ENCODE measurements at places on chromosomes 4 and X.

- no peak for DNase-seq
Observed at GRCh38 chr4:22202246-22202974, 253.8 kb upstream of the KCNIP4 start.

DNA sequence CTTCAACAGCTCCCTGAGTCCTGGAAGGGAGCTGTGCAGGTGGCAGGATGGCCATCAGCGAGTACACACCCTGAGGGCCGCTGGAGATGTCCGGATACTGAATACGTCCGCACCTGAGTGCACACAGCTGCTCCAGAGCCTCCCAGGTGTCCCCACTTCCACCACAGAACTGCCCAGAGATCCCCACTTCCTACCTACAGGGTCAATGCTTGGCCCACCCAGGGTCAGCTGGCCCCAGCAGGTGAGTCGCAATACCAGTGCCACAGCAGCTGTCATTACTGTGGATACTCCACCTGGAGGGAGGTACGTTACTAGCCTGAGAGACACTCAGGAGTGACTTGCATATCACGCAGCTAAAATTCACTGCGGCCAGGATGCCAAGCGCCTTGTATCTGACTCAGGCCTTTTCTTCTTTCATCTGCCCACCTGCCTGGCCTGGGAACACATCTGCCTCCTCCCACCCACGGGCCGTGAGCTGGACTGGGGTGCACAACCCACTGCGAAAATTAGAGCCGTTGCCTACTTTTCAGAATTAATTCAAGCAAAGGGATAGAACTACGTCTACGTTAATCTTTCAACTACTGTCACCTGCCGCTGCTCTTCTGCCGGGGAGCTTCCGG, 9.4 kb downstream of the C4orf50 start:
- DNase-seq: no peak

DNA sequence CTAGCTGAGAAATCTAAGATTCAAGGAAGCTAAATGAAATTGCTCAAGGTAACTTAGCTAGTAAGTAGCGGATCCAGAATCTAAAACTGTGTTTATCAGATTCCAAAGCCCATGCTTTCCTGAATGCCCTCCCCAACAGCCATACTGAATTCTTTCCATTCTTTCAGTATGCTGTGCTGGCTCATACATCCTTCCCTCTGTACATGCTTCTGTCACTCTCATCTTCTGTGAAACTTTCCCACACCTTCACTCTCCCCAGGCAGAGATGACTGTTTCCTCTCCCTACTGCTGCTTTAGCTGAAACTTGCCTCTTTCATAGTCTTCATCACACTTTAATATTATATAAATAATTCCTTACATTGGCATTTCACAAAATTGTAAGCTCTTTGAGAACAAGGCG, 39.3 kb upstream of the SMARCAD1 start:
- no peak for DNase-seq

DNA sequence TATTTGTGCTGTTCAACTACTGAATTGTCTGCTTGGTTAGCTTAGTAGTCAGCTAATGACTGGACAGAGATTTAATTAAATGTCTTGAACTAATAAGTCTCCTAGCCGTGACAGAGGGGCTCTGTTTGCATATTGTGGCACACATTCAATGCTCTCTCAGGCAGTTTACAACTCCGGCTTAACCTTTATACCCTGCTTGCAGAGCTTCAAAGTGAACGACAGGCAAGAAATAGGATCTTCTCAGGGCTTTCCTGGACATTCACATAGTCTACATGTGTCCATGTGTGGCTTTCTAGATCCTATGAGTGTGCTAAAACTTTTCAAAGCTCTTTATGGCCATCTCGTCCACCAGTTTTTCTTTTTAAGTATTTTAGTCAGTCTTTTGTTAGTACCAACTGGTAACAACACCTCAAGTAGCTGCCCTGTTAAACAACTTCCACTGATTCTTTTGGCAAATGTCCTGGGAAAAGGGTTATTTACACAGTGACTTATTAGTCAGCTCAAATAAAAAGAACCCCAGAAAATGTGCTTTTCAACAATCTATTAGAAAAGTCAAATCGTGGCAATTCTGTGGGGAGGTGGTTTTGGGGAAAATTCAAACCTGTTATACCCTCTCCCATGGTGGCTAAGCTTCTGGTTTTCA, 28.6 kb downstream of the OR13H1 start:
- DNase-seq: no peak

DNA sequence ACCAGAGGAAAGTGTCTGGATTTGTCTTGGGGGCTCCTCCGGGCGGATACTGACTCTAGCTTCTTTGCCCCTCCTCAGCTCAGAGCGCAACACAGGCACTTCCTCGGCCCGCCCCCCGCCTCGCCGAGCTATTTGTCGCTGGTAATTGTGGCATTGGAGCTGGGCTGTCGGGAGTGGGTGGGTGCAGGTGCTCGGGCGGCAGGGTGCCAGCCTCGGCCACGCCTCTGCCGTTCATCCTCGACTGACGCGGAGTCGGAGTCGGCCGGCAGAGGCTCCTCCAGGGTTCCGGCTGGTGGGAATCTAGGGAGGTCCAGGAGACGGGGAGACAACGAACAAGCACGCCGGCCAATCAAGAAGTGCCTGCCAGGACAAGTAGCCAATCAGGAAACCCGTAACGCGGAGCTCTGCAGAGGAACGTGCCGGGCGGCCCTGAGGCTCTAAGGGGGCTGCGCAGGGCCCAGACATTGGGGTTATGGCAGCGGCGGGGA, 3.9 kb upstream of the SYN1 start:
- peak; percentile 28 for DNase-seq

DNA sequence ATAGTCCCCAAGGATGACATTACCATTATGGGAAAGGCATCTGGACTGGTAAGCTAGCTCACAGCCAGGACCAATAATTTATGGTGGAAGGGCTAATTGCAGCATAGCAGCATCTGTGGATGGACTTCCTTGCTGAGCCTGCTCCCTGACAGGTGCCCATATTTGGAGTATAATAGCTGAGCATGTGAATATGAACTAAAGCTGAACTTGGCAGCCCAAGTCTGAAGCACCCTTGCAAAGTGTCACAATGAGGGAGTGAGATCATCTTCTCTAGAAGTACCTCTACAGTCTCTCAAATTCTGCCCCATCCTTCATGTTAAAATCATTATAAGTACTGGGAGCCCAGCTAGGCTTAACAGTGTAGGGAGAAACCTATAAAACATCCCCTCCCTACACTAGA, 128.2 kb upstream of the INPP4B start:
- DNase-seq: no peak

DNA sequence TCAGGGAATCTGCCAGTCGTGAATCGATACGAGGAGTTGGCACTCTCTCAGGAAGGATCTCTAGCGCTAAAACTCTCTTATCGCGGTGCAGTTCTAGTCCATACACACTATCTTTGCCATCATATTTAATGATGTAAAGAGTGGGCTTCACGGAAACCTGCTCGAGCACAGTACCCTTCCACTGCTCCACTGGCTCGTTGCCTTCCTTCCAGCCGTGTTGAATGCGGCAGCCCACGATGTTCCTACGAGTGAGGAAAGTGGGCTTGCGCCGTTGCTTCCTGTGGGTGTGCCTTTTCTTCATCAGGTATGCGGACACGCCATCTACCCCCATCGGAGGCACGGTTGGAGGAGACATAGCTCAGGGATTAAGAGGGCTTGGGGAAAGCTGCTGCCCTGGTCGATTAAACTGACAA, 661 bp downstream of the SPIN4 start:
- peak; percentile 37 for DNase-seq

DNA sequence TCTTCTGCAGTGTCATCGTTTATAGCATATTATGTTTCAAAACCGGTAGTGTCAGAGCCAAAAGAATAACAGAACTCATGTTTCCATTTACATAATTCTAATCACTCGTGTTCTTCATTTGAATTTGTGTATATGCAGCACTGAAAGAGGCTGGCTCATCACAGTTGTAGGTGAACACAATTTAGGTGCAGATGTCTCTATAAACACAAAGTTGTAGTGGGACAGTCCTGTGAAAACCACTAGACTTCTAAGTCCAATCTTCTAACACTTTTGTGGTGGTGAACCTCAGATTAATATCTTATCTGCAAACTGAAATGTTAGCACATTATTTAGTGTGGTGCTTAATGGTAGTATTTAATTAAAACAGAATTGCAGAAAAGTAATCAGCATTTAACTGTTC, 872.4 kb downstream of the C4orf33 start:
- DNase-seq: no peak

GRCh38 chr4:103018391-103019307, 856 bp downstream of the SLC9B1 start:
- no peak for DNase-seq

- no peak for DNase-seq
Observed at GRCh38 chrX:17030580-17031270, 84.3 kb downstream of the REPS2 start.

DNA sequence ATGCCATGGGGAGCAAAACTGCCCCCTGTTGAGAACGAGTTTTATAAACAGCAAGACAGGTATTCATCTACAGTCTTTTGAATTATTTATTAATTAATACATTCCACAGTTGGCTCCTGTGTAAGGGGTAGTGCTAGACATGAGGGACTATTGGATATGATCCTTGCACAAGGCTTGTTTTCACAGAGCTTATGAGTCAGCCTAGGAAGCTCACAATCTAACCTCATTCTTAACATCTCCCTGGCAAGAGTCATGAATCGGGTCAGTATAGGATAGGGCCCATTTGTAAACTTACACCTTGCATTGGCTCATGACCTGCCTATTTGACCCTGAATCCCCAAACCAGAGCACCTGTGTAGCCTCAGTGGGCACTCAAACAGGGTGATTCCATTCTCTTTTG, 209.1 kb upstream of the HCCS start:
- DNase-seq: no peak

- DNase-seq: no peak
Observed at GRCh38 chr4:133124746-133125145, 24.3 kb upstream of the PCDH10 start.

GRCh38 chrX:86322913-86323312, 174.7 kb downstream of the DACH2 start:
- no peak for DNase-seq

DNA sequence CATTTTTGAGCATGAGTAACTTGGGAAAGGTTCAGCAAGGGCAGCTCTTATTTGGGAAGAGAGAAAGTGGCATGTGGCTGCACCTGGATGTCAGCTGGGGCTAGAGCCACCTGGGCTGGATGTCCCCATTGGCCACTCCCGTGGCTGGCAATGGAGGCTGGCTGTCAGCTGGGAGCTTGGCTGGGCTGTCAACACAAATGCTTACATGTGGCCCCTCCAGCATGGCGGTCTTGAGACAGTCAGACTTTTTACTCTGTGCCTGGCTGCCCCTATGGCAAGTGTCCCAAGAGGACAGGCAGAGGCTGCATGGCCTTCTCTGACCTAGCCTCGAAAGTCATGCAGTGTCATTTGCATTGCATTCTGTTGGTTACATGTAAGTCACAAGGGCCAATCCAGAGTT, 99.6 kb downstream of the FAM53A start:
- no peak for DNase-seq

DNA sequence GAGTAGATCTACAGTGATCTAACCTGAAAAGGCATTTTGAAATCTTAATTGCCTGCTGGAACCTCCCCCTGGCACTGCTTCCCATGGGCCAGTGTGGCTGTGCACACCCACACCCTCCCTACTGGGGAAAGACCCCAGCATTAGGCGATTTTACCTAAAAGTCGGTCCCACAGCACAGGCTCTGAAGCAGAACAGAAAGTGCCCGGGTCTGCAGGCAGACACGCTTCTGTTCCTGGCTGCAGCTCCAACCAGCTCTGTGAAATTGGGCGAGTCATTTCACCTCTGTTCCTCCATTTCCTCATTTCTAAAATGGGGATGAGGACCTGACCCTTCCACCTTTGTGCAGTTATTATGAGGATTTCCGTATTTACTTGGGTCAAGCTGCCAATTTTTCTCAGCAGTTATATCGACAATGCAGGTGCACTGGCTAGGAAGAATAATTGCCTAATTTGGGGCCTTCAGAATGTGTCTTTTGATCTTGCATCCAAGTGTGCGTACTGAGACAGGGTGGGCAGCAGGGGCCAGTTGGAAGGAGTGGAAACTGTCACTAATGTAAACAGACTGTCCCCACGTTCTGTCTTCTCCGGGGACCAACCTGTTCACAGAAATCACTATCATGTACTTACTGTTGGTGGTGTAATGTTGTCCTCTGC, 7.1 kb downstream of the KLF3 start:
- DNase-seq: no peak
